Smooth muscle cell of the brain vasculature (primary cell): ENCODE measurements at places on chromosomes 6 and 20.

GRCh38 chr6:44868335-44868668 lies 459.8 kb upstream of the RUNX2 start:
- DNase-seq = no peak

DNA sequence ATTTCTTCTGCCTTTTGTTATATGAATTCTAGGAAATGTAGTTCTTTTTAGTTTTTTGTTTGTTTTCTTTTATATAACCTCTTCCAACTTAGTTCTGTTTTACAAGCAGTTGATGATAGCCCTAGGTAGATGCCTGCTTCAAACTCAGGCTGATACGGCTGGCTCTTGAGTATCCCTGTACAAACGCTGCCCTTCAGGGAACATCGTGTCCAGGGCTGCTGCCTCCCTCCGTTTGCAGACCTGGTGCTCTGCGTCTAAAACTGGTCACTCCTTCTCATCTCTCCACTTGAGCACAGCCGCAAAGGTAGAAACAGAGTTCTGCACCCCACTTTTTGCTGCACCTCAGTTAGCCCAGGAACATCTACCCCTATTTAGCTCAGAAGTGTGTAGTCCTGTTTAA lies 310.1 kb downstream of the PRL start:
- DNase-seq = no peak

GRCh38 chr6:109820706-109821350 lies 129.7 kb downstream of the FIG4 start:
- no peak for DNase-seq

GRCh38 chr6:106308985-106309384 lies 16.6 kb downstream of the ATG5 start:
- no peak for DNase-seq

GRCh38 chr6:116402108-116402937 lies 31.6 kb downstream of the DSE start:
- DNase-seq = no peak

DNA sequence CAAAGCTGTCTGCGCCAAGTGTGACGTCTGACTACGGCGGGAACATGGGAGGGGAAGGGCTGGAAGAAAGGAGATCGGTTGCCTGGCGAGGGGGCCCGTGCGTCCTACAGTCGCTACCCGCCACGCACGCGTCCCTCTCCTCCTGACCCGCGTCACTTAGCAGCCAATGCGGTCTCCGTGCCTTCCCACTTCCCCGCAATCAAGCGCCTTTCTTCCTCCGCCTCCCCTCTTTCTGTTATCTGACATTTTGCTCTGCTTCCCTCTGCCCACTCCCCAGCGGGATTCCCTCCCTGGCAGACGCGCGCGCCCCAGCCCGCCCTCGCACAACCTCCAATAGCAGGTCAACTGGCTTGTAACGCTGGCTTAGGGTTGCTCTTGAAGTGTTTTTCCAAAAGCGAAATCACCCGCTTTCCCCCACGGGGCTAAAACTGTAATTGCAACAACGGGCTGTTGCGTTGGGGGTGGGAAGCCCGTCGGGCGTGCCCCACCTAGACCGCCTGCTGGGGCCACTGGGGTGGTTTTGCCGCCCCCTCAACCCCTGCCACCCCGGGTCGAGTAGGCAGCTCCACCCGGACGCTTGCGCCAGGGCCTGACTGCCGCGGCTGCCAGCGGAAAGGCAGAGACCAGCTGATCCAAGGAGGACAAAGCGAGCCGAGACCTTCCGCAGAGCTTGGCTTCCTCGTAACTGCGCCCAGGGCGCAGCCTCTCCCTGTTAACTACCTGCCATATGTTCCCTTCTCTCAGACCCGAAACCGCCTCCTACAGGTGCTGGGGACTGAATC lies 6.2 kb upstream of the SOX4 start:
- no peak for DNase-seq

GRCh38 chr6:152368751-152369624 lies 268.2 kb downstream of the SYNE1 start:
- DNase-seq = no peak

GRCh38 chr6:27726619-27727023 lies 185.6 kb downstream of the OR2B2 start:
- DNase-seq = no peak

DNA sequence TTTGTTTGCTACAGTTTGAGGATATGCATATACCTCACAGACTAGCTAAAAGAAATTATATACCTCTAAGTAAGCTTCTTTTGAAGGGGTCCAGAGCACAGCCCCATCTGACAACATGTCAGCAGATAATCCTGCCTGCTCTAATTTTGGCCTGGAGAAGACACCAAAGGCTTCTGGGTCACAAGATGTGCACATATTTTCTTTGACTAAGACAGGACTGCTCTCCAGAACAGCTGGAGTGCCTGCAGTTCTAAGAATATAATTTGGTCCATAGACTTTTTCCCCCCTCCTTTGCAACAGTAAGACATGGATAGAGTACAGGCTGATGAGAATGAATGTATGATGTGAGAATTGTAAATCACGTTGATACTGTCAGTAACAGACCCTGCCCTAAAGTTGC lies 107.9 kb upstream of the KCNK16 start:
- no peak for DNase-seq

GRCh38 chr6:16482702-16483314 lies 244.4 kb downstream of the GMPR start:
- no peak for DNase-seq

- no peak for DNase-seq
Measured at GRCh38 chr20:56776345-56776744, 147.2 kb downstream of the TFAP2C start.

- DNase-seq = no peak
Measured at GRCh38 chr6:45984347-45984746, 31.3 kb downstream of the CLIC5 start.

- no peak for DNase-seq
Measured at GRCh38 chr20:47758517-47759450, 26.5 kb downstream of the SULF2 start.

GRCh38 chr6:166626177-166627032 lies 646 bp downstream of the RPS6KA2 start:
- DNase-seq = no peak

DNA sequence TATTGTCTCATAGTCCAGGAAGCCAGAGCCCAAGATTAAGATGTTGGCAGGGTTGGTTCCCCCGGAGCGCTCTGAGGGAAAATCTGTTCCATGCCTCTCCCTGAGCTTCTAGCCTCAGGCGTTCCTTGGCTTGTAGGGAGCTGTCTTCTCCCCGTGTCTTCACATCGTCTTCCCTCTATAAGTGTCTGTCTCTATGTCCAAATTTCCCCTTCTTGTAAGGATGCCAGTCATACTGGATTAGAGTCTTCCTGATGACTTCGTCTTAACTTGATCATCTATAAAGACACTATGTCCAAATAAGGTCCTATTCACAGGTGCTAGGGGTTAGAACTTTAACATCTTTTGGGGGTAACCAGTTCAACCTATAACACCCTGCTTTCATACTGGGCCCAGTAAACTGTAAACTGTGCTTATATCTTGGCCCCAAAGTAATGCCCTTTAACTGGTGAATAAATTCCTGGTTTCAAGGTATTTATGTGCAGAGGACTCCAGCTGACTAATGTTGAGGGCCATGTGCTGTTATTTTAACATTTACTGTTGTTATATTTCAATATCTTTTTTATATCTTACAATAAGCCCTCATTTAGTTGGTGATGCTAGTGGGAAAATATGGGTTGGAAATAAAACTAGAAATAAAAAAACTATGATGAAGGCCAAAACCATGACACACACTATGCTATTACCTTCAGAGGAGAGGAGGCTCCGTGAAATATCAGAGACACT lies 101.7 kb upstream of the IYD start:
- DNase-seq = no peak

DNA sequence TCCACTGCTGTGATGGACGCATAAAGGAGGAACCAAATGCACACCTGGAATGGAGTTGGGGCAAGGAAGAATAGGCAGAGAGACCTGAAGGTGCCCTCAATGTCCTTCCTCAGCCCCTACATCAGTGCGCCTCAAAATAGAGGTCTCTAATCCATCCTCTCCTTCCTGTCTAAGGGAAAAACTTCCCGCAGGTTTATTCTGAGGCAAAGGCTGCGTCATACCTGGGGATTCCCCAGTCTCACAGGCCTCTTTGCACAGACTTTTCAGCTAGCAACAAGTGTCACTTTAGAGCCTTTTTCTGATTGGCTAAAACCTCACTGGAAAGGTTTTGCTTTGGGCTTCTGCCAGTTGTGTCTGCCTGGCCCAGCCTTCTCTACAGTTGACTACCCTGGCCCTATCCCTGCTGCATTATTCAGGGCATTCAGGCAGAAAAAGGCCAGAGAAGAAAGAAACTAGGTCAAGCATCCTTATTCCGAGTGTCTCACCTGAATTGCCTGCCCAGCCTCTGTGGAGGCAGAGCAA lies 1.8 kb upstream of the HLA-DQB1 start:
- DNase-seq = no peak

DNA sequence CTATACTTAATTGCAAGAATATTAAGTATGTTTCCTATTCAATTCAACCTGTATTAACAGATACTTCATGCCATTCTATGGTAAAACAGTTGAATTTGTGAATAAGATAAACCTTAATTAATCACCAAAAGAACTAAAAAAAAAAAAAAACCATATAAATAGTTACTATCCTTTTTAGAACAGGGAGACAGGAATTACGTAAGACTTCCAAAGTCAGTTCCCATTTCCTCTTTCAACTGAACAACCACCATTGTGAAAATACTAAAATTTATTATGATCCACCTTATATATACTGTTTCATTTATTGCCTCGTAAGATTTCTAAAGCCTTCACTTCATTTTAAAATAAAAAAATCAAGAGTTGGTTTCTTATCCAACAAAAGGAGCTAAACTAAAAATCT lies 9.4 kb downstream of the CCNC start:
- no peak for DNase-seq

DNA sequence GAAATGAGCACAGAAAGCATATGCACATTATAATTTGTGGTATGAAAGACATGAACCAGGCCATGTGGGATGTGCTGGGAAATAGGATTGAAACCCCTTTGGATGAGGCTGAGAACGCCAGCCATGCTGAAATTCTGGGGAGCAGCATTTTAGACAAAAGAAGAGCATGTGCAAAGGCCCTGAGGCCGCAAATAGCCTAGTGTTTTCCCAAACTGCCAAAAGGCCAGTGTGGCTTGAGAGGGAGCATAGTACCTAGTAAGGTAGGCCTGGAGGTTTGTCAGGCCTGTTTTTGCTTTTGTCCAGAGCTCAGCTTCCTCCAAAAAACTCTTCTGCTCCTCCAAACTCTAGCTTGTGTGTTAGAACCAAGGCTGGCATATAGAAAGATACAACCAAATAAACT lies 57.4 kb upstream of the NOP56 start:
- no peak for DNase-seq

GRCh38 chr6:87027021-87027420 lies 67.9 kb downstream of the CGA start:
- no peak for DNase-seq

DNA sequence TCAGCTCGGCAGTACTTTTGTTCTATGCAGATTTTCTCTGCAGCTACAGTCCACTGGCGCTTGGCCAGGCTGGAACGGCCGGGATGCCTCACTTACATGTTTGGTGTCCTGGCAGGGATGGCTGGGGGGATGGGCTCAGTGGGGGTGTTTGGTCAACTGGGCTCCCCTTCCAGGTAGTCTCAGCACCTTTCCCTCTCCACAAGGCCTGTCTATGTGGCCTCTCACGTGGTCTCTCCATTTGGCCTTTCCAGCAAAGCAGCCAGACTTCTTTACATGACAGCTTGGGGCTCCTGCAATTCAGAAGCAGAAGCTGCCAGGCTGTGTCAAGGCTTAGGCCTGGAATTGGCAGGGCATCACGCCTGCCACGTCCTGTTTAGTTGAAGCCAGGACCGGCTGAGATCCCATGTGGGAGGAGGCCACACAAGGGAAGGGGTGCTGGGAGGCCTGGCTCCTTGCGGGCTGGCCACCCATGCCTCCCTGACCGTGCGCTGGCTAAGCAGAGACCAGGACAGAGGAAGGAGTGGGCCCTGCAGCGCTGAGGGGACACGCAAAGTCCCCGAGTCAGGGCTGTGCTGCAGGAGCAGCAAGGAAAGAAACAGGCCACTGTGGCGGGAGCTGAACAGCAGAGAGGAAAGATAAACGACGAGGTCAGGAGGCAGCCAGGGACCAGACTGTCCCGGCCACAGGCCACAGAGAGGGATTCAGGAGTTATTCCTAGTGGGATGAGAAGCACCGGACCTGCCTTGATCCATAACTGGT lies 38.9 kb downstream of the MGME1 start:
- DNase-seq = no peak

- no peak for DNase-seq
Measured at GRCh38 chr6:112591329-112591728, 244.2 kb downstream of the RFPL4B start.

DNA sequence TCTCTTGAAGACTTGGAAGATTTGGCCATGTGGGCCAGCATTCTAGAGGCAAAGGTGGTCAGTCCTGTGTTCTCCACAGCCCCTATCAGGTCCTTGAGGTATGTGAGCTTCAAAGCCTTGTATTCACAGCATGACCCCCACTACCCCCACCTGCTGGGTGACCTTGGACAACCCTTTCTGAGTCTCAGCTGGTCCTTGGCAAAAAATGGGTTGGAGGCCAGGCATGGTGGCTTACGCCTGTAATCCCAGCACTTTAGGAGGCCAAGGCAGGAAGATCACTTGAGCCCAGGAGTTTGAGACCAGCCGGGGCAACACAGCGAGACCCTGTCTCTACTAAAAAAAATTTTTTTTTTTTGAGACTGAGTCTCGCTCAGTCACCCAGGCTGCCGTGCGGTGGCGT lies 42.6 kb downstream of the UBE2V1 start:
- DNase-seq = no peak

GRCh38 chr6:17965397-17965796 lies 22.0 kb downstream of the KIF13A start:
- DNase-seq = no peak
